ENCODE measurements at places on chromosomes 3 and 15.

- no peak for DNase-seq
Measured at GRCh38 chr3:140972833-140973232, 31.2 kb downstream of the SLC25A36 start.

DNA sequence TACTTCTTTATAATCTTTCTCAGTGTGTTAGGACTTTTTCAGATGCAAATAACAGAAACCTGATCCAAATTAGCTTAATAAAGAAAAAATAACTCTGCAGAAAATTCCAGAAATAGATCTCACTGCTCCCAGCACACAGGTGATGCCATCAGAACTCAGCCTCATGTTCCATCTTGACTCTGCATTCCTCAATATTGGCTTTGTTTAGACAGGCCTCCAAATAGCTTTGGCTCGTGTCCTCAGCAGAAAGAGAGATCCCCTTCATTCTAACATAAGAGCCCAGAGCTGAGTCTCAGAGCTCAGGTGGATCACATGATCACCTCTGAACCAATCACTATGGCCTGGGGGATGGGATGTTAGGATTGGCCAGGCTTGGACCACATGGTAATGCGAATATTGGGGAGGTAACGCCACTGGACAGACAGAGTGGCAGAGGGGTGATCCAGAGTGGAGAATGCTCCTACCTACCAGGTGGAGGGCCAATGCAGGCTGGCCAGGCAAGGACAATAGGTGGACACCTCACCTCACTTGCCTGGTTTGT, 46.6 kb upstream of the TBC1D21 start:
- no peak for DNase-seq

GRCh38 chr3:107367353-107367752, 9.9 kb upstream of the CCDC54 start:
- no peak for DNase-seq

DNA sequence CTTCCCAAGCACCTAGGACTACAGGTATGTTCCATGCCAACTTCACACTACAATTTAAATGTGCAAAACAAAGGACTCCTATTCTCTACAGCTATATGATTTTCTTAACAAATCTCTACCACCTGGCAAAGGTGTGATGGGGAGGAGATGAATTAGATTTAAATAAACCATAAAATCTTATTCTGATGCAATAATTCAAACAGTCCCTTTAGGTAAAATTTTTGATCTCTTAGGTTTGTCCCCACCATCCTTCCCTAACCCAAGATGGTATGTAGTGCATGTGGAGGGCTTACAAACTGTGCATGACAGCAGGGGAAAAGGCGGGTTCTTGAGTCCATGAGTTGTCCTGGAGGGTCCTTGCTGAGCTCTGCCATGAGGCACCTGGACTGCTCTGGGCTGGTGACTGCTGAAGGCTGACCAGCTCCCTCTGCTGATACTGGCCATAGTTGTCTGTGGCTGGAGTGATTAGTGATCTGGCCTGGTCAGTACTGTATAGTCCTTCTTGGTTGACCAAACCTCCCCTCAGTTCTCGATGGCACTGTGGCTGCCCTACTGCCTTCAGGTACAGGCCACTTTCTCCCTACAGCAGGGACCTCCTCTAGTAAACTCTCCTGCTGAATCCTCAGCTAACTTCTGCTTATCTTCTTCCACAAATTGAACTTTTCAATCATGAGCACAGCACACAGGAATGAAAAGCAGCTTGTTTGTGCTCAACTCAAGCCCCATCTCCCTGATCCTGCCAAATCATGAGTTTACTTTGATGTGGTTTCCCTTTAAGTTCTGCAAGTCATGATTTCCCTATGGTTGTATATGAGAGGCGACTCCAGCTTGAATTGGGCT, 30.1 kb downstream of the CFAP161 start:
- no peak for DNase-seq

- DNase-seq = no peak
Measured at GRCh38 chr15:48501208-48501607, 144.3 kb downstream of the FBN1 start.

- DNase-seq = no peak
Measured at GRCh38 chr3:116342499-116342898, 102.8 kb downstream of the LSAMP start.

GRCh38 chr3:127387119-127387518, 99.3 kb upstream of the PRR20G start:
- no peak for DNase-seq

GRCh38 chr3:11197484-11197883, 43.2 kb downstream of the HRH1 start:
- no peak for DNase-seq

GRCh38 chr15:70492240-70493177, 270.8 kb downstream of the UACA start:
- no peak for DNase-seq

- DNase-seq = no peak
Measured at GRCh38 chr3:14146381-14147065, 21.7 kb downstream of the TMEM43 start.

DNA sequence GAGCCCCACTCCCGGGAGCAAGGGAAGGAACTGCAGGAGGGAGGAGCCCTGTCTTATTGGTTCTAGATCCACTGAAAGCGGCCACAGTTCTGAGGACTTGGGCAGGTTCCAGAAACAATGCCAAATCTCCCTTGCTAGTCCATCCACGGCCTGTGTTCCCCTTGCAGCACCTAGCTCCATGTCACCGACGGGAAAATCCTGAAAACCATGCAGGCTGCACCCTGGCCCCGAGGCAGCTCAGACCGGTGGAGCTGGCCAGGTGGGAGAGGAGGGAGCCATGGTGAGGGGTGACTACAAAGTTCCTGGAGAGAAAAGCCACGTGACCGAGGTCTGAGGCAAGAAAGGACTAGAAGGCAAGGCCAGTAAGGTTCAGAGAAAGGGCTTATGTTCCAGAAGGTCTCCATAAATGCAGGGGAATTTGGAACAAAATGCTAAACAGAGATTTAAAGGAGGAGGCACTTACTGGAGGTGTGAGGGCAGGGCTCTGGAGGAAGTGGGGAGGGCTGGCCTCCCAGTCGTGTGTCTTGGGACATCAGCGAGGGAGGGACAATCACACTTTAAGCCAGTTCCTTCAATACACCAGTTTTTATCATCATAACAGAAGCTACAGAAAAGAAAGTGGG, 5.4 kb downstream of the MGLL start:
- no peak for DNase-seq

DNA sequence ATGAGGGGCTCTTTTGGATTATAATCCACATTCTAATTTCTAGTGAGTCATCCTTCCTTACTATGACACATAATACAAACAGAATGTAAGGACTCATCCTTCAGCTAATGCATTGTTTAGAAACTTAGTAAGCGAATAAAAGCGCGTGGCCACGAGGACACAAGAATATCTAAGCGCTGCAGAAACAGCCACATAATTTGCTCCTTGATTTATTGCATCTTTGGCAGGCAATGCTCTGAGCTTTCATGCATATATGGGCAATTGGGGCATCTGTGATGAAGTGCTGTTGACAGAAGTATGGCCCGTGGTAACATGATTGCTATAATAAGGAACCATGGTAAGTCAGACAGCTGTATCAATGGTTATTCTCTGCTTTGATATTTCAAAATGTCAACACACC, 191.3 kb upstream of the ZNF385D start:
- DNase-seq = no peak

- DNase-seq = no peak
Measured at GRCh38 chr3:100561459-100562158, 47.8 kb upstream of the ADGRG7 start.

Measured in anterior cingulate cortex (tissue), 58 donors.